ENCODE measurements at places on chromosomes 11 and 22.

- DNase-seq, result no peak
Observed at GRCh38 chr11:69413015-69413801, 68.3 kb upstream of the LINC01488 start.

GRCh38 chr22:29703569-29704195, 16.1 kb upstream of the CABP7 start:
- DNase-seq, result no peak

DNA sequence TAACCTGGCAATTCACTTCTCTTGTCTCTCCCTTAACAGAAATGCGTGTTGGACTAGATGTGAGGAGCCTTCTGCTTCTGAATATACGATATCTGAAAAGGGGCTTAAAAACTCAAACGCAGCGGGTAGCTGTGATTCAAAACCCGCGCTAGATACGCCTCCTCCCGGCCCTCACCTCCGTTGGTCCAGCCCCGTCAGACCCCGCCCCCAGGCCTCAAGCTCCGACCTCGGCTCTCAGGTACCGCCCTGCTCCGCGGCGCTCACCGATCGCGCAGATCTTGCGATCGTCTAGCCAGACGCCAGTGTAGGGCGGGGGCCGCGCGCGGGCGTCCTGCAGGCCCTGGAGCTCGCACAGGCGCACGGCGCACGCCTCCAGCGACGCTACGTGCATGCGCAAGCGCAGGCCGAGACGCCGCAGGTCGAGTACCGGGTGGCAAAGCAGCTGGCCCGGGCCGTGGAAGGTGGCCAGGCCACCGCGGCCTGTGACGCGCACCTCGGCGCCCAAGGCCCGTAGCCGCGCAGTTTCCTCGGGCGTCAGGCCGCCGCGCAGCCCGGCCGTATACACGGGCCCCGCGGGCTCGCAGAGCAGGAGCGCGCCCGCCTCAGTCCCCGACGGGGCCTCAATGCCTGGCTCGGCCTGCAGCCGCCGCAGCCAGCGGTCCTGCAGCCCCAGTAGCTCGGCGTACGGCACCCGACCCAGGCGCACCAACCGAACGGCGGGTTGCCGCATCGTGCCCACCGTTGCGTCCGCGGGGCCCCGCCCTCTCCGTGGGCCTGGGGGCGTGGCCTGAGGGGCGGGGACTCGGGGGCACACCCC, at the start of gene LIPT2:
TSS of gene LIPT2 (minus strand) at position 751 of the 817 bp plus-strand sequence. CDS start at position 730, 21 bp downstream.
- DNase-seq, result peak; percentile 100

DNA sequence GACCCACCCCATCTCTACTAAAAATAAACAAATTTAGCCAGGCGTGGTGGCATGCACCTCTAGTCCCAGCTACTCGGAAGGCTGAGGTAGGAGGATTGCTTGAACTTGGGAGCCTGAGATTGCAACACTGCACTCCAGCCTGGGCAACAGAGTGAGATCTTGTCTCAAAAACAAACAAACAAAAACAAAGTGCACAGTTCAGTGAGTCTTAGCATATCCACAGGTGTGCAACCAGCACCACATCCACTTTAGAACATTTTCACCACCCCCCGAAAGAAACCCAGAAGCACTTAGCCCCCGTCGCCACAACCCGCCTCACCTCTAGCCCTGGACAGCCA, 27.4 kb downstream of the MB start:
- no peak for DNase-seq

DNA sequence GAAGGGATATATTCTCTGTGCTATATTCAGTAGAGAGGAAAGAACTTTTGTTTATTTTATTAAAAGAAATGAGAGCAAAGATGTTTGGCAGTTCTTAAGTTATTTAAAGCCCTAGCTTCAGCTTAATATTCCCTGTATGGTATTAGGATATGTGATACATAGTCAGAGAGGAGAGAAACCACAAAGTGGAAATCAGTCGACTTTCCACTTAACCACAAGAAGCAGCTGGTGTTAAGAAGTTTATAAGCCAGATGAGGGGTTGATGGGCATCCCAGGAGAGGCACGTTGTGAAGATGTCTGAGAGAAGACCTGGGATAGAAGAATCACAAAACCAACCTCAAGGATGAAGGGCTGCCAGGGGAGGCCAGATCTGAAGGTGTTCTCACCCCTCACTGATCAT, 23.3 kb upstream of the PHF21B start:
- no peak for DNase-seq

DNA sequence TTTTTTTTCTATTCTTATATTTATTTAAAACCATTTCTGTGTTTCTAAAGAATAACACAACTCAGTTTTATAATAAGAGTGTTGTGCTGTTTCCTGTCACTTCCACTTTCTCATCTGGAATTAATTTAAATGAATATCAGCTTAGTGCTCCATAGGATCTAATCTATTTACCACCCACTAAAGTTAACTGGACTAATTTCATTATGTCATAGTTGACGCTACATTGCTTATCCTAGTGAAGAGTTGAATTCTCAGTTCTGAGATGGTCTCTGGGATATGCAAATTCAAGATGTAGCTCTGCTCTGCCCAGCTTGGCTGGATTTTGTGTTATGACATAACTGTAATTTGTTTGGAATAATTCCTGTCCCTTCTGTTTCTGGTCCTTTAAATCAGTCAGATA, 380.1 kb downstream of the METTL15 start:
- DNase-seq, result no peak

DNA sequence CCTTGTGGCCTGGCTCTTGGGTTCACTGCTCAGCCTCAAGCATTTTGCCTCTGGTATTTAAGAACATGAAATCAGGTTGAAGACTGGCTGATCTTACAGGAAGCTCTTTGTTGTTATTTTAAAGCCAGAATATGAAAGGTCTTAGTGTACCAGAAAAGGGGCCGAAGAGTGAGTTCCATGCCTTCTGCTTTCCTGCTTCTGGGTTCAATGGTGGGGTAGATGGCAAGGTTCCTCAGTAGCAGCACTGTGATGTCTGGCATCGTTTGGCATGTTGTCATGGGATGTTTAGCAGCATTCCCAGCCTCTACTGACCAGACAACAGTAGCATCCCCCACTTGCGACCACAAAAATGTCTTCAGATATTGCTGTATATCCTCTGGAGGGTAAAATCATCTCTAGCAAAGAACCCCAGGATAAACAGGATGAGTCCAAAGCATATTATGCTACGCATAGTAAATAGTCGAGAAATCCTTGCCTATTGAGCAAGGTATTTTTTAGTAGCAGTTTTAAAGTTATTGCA, 2.4 kb downstream of the VPS26B start:
- DNase-seq, result no peak

GRCh38 chr11:45048870-45049691, 97.4 kb upstream of the PRDM11 start:
- no peak for DNase-seq

DNA sequence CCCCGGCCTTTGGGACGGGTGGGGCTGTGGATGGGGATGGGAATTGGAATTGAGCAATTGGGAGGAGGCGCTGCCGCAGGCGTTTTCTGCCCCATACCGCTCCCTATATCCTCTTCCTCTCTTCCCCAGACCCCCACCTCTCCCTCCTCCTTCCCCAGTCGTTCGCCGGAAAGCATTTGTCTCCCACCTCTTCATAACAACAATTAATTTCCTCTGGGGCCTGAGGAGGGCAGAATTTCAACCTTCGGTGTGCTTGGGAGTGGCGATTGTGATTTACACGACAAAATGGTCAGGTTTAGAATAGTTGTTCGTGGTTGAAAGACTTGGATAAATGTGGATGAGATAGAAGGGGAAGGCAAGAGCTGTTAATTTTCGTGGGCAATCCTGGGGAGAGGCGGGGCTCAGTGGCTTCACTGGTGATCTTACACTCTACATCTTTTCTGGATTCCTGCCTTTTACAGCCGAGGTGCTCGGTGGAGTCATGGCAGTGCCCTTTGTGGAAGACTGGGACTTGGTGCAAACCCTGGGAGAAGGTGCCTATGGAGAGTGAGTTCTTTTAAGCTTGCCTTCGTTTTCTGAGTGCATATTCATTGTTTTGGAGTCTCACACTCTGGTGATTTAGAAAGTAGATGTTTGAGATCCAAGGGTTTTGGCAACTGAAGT, 1.5 kb downstream of the CHEK1 start:
- DNase-seq, result no peak

GRCh38 chr11:47352556-47352955, at the start of gene MYBPC3:
TSS of gene MYBPC3 (minus strand) at chr11:47352702. CDS start at chr11:47352647, 55 bp downstream.
- DNase-seq, result no peak

Measured in T-helper 2 cell (primary cell).